Stimulated activated CD8-positive, alpha-beta memory T cell treated with anti-CD3 and anti-CD28 coated beads, Interleukin-4, amount 100 ng/mL, for 1 hour (primary cell): ENCODE measurements at places on chromosomes 7 and 10.

GRCh38 chr7:121419201-121420148 is 23.4 kb upstream of the FAM3C start:
- DNase-seq = no peak

DNA sequence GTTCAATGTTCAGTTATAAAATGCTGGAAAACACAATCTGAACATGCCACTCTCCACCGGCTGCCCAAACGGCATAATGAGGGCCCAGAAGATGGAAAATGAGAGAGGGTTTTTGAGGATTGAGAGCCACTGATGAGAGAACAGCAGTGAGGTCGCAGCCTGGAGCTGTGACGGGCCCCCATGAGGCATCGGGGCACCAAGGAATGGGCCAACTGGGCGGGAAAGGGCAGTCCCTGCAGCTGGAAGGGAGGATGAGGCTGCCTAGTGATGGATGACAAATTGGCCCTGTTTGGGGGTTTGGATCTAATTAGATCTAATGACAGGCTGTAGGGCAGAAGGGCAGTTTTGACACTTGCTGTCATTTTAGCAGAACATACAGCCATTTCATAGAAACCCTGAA is 39.1 kb downstream of the WNT2 start:
- no peak for DNase-seq

GRCh38 chr7:96838481-96838880 is 128.8 kb upstream of the SEM1 start:
- no peak for DNase-seq

DNA sequence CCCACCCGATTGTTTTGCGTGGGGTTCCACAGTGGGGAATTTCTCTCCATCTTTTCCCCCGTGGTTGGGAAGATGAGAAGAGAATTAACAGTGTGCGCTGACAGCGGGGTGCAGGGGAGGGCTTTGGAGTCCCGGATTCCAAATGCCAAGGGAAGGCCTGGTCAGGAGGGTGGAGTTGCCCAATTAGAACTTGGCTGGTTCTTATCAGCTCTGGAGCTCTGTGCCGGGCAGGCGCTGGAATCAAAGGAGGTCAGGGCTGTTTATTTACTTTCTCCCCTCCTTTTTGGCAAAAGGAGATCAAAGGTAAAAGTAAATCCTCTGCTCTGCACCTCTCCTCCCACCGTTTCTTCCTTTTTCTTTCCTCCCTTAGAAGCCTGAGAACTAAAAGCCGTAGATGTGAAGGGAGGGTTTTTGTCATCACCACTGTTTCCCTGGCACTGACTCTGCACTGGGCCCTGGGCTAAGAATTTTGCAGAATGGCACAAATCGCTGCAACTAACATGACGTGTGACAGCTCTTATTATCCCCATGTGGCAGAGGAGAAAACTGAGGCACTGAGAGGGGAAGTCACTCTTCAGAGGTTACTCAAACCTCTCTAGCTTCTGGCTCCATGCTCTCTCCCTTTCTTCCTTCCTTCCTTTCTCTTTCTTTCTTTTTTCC is 95.2 kb upstream of the ZNF716 start:
- DNase-seq = no peak

DNA sequence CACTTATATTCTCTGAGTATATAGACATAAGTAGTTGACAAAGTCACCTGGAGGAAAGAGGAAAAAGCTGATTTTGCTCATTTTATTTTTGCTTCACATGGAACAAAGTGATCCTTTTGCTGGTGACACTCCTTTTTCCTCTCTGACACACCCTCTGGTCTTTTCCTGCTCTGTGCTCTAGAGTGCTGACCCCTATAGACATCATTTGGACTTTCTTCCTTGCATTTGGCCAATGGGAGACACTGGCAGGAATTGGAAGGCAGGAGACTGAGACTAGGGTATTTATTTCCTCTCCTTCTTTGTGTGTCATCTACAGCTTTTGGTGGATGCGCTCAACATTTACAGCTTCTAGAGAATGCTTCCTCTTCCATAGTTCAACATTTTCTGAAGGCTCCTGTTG is 1078.1 kb downstream of the SORCS1 start:
- no peak for DNase-seq

DNA sequence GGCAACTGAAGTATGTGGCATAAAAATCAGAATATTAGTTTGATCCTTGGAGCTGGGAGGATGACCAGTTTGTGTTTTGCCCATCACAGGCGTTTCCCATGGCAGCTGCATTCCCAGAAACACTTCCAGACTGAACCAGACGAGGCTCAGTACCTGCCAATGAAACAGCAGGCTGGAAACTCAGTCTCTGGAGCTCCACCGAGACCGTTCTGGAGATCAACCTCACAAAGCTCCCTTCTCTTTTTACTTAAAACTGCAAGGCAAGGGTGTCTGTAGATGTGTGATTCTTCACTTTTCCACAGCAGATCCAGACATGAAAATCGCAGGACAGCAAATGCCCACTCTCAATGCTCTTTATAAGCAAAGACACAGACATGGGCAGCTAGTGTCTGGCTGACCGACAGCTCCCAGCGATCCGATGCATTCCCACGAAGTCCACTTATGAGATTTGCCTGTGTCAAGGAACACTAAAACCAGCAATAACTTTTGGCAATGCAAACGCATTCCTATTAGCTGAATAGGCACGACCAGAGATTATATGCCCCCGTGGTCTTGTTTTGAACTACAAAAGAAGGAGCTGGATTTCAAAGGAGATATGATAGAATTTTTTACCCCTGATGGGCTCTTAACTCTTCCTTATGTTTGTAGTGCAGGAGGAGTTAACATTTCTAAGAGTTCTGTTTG is 72.6 kb downstream of the ADAM12 start:
- DNase-seq = no peak

DNA sequence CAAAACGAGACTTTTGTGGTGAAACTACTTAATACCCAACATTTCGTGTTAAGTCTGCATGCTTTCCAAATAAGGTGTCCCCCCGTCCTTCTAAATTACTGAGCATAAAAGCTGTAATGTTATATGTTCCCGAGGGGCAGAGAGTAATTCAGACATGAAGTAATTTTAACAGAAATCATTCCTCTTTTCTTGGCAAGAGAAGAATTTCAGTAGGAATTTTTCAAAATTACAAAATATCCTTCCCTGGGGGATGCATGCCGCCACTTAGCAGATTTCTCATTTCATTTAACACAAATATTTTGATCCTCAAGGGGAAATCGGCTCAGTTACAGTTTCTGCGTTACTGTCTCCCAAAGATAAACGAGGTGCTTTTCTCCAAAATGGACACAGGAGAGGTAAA is 213.2 kb upstream of the RHOBTB1 start:
- no peak for DNase-seq

DNA sequence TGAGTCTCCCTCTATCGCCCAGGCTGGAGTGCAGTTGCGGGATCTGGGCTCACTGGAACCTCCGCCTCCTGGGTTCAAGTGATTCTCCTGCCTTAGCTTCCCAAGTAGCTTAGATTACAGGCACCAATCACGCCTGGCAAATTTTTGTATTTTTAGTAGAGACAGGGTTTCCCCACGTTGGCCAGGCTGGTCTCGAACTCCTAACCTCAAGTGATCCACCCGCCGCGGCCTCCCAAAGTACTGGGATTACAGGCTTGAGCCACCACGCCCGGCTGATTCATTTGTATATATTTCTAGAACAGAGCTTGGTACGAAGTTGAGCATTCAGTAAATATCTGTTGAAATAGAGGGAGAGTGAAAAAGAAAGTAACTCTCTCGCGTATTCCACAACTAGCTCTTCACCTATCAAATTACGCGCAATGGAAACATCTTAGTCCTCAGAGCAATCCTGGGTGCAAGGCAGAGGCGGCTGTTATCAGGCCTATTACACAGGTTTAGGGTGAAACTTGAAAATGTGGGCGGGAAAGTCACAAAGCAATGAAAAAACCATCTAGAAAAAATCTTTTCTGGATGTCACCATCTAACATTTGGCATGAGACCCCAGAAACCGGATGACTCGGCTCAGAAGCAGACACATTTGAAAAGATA is 707 bp upstream of the GHITM start:
- no peak for DNase-seq

DNA sequence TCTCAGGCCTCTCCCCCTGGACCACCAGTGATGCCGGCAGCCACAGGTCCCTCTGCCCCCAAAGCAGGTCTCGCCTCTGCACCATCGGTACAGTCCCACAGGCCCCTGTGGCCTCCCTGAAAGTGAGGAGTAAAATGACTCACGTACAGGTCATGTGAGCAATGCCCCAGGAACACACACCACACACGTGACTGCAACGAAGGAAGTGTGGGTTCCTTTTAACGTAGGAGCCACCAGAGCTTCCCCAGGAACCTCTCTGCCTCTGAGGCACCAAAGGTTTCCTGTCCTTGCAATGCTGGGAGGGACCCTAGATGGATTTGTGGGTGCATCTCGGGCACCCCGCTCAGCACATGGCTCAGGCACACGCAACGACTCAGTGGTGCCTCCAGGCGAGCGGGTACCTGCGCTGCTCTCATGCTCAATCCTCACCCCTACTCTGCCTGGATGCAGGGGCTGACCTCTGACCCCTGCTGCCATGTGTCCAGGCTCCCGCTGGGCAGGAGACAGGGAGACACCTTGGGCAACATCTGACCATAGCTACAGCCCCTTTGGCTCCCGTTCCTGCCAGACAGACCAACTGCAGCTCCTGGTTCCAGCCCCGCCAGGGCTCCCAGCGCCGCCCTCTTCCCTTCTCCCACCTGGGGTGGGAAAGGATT is 120.7 kb downstream of the PRKAG2 start:
- DNase-seq = peak; percentile 24

DNA sequence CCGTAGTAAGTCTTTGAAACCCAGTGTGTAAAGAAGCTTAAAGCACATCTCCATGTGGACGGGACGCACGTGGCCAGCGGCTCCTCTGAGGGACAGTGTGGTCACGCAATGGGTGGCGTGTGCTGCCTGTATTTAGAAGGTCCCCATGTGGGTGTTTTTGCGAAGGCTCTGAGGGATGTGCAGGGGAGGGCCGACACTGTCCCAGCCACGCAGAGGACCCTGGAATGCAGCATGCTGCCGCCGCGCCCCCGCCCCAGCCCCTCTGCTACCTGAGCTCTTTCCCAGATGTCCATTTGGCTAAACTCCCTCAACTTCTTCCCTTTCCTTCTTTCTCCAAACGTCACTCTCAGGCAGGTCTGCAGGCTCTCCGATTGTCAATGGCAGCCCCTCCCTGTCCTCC is 8.8 kb downstream of the PFKP start:
- DNase-seq = no peak

DNA sequence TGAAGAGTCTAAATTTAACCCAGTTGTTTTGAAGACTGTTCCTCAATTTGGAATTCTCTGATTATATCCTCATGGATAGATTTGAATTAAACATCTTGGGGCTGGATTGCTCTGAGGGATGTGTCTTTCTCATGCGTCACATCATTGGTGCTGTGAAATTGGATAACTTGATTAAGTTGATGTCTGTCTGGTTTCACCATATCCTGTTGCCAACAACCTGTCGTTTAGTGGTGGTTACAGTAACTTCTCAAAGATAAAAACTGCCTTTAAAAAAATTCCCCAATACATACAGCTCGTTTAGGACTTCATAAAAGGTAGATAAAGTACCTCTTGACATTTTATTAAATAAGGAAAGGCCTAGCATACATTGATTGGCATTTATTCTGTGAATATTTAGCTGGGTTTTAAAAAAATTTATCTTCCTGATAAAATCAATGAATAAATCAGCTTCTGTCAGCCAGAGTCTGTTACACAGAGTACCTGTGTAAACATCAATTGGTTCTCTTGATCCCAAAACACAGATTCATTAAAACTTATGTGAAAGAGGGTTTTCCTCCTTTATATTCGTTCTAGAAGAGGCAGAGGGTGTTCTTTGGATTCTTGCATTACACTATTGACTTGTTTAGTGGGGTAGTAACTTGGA is 10.5 kb downstream of the CRCP start:
- no peak for DNase-seq

DNA sequence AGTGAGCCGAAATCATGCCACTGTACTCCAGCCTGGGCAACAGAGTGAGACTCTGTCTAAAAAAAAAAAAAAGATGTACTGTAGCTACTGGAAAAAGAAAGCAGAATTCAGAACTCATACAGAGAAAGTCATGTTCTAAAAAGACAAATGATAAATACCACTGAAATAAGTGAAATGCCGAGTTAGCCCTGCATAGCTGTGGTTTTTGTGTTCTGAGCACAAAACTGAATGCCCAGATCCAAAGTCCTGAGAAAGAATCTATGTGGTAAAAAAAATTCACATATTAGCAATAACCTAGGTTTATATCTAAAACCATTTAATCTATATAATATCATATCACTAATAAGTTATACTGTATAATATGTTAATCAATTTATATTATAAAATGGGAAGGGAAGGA is 29.3 kb upstream of the HECW1 start:
- no peak for DNase-seq

DNA sequence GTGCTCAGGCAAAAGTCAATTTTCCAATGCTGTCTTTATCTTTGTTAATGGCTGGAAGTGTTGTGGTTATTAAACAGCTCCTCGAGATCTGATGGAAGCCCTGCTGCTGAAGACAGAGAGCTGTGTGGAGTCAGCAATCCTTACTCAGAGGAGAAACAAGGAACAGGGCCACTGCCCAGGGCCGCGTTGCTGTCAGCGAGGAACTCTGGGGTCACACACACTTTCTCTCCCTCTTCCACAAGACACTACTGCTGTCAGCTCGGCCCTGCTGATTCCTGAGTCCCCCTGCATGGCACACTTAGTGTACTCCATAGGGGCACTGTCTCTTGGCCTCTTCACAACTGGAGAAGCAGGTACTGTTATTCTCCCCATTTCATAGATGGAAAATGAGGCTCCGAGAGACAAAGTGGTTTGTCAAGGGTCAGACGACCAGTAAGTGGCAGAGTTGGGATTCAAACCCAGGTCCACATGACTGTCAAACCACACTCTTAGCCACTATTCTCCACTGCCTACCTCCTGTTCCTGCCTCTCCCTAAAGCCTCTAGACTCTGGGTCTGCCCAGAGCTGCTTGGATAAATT is 29.3 kb upstream of the PDCD4 start:
- DNase-seq = no peak

GRCh38 chr10:60986791-60987190 is 42.8 kb upstream of the RHOBTB1 start:
- no peak for DNase-seq

DNA sequence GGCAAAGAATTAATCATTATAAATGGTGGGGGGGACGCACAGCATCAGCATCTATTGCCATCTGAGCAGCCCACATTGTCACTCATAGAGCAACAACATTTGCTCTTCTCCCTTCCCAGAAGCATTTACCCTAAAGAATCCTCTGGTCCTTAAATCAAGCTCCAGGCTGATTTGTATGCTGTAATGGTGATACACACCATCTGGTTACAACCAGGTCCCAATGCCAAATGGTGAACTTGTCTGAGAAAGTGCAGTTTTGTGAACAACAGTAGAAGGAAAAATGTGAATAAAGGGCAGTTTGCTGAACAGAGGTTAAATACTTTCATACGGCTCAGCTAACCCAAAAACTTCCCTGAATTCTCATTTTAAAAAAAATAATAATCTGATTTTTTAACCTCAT is 38.8 kb upstream of the TCF7L2 start:
- DNase-seq = no peak

GRCh38 chr7:39656415-39656814 is 33.0 kb downstream of the RALA start:
- no peak for DNase-seq
